ENCODE measurements at places on chromosomes 6 and 20.
A peak's percentile ranks its signal among the peaks of the same experiment; 100 is the strongest.

DNA sequence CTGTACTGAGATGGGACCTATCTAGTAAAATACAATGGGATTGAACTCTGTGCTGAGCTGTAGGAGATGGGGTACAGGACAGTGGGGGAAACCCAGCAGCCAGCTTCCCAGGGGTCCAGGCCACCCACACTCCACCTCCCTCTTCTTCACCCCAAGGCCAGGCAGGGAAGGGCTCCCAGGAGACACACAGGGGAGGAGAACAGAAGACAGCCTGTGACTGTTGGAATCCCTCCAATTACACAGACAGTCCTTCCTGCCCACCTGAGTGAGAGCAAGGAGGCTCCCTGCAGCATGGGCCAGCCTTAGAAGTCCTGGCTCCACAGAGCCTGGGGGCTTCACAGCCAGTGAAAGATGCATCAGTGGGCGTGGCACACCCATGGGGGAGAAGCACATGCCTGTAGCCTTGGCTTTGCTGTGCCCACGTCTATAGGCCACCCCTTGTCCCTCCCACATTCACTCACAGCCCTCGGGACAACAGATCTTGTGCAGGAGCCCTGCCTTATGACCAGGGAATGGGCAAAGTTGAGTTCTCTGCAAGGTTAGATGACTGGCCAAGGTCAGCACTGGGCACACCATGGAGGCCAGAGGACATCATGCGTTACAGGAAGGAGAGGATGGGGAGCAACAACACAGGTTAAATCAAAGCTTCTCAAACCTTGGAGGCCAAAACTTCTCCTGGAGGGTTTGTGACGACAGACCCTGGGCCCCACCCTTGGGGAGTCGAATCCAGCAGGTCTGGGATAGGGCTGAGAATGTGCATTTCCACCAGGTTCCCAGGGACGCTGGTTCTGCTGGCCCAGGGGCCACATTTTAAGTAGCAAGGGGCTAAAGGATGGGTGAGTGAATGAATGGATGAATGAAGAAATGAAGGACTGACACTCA is 12.3 kb upstream of the CST7 start:
- no peak for DNase-seq

DNA sequence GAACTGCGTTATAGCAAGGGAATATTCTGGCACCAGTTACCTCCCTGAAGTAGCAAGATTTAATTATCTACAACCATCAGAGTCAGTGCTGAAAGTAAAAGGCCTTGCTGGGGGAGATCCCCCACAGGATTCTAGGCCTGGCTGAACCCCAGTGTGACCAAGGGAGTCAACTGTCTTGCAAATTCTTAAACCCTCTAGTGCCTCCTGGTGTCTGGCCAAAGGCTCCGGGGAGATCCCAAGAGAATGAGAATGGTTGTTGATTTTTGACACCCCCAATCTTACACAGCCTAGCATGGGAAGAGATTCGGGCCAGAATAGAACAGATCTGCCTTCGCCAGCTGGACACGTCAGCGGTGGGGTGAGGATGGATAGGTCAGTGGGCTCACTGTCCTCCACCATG is 179.4 kb downstream of the ERMARD start:
- no peak for DNase-seq

DNA sequence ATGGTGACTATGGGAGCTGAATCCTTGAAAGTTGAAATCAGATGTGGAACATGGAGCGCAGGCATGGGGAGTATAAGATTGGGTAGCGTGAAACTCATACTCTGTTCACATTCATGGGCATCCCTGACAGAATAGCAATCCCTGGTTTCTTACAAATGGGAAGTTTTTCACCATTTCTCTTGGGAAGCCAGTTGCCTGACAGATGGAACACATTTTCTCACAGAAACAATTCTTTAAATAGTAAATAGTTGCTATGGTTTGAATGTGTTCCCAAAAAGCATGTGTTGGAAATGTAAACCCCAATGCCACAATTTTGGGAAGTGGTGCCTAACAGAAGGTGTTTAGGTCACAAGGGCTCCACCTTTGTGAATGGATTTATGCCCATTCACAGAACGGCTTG is 262.8 kb upstream of the HS3ST5 start:
- DNase-seq: no peak

DNA sequence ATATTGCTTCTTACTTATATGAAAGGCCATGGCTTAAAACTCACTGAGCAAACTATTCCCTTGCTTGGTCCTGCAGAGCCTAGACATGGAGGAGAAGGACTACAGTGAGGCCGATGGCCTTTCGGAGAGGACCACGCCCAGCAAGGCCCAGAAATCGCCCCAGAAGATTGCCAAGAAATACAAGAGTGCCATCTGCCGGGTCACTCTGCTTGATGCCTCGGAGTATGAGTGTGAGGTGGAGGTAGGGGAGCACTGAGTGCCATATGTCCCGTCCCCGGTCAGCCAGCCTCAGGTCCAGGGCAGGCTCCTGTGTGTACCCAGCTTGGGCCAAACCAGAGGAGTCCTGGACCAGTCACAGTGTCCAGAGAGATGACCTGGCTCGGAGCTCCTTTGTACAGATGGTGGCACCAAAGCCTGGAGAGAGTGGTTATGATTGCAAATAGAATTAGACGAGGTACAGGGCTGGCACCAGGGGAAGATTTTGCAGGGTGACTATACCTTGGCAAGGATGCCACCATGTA is 21.0 kb downstream of the EPB41L1 start:
- DNase-seq: no peak

DNA sequence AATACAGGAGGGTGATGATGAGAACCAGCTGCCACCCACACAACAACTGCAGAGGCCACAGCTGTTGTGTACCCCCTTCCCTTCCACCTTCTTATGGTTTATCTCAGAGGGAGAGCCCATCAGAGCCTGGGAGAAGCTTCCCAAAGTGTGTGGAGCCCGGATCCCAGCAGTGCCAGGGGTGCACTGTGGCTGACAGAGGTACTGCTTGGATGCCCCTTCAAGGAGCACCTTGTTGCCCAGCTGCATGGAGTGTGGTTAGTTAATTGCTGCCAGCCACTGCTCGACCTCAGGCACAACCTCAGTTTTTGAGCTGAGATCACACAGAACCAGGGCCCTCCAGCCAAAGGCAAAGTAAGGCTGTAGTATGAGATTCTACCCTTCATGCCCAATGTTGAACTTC is 13.0 kb downstream of the PI3 start:
- DNase-seq: no peak

DNA sequence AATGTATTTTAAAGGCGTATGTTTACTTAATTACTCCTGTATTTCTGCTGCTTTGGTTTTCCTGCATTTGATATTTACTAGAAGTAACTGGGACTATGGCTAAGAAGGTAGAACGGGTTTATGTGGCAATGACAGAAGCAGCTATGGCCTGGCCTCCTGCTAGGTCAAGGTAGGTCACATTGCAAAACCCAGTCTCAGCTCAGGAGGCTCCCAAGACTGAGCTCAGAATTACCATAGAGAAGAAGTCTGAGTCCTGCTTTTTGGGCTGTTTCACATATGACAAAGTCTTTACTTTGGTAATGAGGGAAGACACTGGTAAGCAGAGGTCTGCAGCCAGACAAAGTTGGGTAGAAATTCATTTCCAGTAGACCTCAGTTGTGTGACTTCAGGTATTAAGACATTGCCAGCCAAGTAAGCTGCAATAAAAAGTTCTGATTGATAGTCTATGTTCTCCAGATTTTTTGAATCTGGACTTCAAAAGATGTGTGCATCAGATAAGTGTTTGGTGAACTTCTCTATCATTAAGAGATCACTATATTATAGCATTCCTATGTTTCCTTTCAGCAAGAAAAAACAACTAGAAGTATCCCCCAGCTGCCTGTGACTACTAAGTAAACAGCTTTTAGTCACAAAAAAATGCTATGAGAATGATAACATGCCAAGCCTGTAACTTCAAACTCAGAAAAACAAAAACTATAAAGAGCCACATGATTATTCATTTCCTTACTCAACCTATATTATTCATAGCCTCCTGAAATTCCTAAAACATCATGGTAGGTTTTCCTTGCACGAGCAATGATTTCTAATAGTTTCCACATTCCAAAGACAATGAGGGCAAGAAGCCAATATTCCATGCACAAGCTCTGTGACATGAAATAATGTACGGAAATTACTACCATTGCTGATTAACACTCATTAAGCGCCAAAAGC is 312.3 kb downstream of the HAO1 start:
- peak; percentile 4 for DNase-seq

DNA sequence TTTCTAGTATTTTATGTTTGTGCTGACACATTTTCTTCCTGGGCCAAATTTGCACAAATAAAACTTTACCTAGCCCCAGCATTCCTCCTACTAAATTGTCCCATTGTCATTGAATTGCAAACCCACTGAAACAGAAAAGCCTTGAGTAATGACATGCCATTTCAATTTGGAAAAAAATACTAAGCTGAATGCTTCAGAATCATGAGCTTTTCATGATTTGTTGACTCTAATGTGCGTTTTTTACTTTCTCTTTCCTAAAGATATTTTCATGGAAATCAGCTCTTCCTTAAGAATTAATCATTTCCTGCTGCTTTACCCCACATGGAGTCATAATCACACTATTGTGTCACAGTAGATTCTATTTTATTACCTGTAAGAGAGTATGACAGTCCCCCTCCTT is 47.4 kb downstream of the TRDN start:
- DNase-seq: no peak
